ENCODE measurements at places on chromosomes 11 and 22.

DNA sequence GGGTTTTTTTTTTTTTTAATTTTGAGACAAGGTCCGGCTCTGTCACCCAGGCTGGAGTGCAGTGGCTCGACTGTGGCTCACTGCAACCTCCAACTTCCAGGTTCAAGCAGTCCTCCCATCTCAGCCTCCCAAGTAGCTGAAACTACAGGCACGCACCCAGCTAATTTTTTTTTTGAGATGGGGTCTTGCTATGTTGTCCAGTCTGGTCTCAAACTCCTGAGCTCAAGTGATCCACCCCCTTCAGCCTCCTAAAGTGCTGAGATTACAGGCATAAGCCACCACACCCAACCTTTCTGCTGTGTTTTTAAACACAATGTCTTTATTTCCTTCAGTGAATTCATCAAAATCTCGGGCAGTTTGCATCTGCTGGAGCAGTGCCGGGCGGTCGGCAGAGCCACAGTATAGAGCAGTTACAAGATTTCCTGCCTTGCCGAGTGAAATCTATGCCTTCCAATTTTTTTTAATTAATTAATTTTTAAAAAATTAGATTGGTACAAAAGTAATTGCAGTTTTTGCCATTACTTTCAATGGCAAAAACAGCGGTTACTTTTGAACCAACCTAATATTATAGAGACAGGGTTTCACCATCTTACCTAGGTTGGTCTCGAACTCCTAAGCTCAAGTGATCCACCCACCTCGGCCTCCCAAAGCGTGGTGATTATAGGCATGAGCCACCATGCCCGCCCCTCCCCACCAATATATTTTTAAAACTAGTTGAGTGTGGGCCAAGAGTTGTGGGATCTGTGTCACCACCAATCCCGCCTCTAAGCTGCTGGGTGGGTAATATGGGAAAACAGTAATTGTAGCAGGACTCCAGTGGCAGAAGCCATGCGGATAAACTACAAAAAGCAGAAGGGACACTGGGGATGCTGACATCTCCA lies 2.7 kb upstream of the ACY3 start:
- no peak for DNase-seq

DNA sequence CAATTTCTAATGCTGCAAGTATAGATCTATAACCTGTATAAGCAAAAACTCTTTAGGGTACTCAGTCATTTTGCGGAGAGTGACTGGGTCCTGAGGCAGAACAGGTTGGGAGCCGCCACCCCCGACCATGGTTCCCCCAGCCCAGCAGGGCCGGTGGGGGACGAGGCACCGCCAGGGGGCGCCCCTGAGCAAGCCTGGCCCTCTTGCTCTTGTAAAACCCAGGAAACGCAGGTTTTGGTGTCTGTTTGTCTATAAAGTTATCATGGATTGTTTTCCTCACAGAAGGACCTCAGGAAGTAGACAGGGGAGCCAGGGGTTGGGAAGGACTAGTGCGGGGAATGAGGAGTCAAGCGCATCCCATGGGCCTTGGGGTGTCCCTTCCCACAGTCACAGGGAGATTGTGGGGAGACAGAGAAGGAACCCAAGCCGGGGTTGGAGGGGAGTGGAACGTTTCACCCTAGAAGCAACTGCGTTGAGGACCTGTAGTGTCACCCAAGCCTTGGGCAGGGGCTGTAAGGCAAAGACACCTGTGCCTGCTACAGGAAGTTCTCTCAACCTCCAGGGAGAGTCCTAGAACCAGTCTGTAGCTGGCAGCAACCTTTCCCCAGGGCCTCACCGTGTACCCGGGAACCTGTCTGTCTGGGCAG lies 26.4 kb downstream of the KCTD17 start:
- DNase-seq: peak; percentile 83

- DNase-seq: no peak
Observed at GRCh38 chr11:17531636-17532113, 12.5 kb downstream of the USH1C start.

DNA sequence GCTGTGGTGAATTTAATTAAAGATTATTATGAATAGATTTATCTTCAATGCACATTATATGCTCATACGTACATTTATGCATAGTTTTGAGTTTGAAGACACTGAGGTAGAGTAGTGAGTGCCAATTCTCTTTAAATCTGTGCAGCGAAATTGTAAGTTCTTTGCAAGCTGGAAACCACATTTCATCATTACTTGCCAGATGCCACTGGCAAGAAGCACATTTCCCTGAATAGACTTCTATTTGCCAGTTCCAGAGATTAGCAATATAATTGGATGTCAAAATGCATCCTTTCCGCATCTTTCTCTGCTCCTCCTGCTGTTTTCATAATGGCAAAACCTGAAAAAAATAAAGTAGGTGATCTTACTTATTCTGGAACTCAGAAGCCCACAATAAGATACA lies 448.0 kb downstream of the LUZP2 start:
- DNase-seq: no peak

DNA sequence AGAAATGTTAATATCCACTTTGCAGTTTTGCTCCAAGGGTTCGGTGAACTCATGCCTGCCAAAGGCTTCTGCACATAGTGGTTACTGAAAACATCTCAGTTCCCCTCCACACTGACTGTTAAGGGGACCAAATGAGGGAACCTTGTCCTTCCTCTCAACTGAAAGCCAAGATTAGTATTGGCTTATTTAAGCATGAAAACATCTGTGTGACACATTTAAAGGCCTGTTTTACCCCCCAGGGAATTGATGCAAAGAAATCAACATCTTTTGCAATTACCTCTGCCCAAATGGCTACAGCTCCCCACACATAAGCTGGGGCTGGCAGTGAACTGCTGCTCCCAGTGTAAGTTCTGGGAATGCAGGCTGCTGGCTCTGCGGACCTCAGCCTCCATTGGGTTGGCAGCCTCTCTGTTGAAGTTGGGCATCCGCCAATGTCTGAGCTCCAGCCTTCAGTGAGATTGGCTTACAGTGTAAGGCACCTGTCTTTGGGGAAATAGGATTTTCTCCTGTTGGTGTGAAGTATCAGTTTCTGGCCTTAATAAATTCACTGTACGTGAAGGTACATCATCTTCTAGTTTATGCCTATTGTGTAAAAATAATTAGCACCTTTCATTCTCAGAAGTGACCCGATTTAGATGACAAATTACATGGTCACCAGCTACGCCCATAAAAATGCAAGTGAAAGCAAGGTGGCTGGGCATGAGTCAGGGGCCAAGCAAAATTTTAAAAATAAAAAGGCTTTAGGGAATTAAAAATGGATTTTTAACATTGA lies 213.4 kb upstream of the SYN3 start:
- peak; percentile 7 for DNase-seq

Data from CD4-positive, alpha-beta T cell treated with Interleukin-1 beta for 1 hour (primary cell).